ENCODE measurements at places on chromosomes 11 and 22.

- DNase-seq, result no peak
Measured at GRCh38 chr11:45684440-45684839, 19.0 kb upstream of the CHST1 start.

DNA sequence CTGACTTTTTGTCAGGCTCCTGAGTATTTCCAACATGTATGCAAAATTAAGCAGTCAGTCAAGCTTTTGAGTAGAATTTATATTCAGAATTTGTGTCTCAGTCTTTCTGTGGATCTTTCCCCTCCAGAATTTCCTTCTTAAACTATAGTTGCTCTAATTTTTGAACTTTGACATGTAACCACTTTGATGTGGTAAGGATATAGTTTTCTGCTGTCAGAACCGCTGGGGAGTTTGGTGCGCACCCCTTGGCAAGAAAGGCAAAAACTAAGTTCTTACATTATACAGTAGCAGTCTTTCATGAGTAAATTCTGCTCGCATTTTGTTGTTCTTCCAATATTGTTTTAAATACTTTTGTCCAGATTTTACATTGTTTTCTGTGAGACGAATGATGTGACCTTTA lies 105.9 kb downstream of the TMEM135 start:
- DNase-seq, result no peak

DNA sequence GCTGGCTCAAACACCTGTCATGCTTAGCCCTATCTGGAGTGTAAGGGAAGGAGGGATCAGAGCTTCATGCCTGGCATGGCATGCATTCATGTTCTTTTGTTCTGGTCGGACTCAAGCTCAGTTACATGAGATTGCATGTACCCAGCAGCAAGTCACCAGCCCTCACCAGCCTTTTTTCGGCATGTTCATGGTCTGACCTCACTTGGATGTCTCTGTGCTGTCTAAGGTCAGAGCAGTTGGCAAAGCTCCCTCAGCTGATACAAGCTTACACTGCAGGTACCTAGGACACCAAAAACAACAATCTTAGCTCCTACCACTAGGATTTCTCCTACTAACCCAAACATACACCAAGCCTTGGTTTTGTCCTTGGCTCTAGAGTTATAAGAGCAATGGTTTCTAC lies 152.6 kb downstream of the BARX2 start:
- DNase-seq, result no peak

GRCh38 chr11:134343646-134344045 lies 11.9 kb downstream of the GLB1L2 start:
- DNase-seq, result no peak

- DNase-seq, result no peak
Measured at GRCh38 chr11:133476570-133477250, 55.6 kb downstream of the OPCML start.

DNA sequence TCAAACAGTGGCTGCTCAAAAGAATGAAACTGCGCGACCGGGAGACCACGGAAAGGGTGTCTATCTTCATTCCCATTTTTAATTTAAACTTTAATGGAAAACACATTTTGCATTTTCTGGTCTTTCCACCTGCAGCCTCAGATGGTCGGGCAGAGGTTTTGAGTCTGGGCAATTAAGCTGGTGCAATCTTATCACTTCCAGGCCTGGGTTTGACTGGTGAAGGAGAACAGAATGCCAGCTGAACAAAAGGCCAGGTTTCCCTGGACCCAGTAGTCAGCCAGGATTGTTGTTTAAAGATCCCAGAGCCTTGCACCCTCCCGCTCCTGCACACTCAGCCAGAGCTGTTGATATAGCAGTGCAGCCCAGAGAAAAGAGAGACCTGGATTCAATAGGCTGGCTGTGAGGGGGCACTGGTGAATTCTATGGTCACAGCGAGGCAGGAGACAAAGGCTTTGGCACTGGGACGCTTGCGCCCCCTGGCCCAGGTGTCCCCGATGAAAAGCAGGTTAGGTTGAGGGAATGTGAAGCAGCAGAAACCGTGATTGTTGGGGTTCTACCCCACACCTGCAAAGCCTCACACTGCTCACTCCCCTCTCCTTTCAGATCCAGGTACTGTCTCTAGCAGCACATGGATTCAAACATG lies 83.6 kb downstream of the FLI1 start:
- no peak for DNase-seq

All from activated CD4-positive, CD25-positive, alpha-beta regulatory T cell treated with anti-CD3 and anti-CD28 coated beads, Interleukin-2, amount 50 U/mL, for 72 hours (primary cell).